ENCODE measurements at places on chromosomes 5 and 9.

DNA sequence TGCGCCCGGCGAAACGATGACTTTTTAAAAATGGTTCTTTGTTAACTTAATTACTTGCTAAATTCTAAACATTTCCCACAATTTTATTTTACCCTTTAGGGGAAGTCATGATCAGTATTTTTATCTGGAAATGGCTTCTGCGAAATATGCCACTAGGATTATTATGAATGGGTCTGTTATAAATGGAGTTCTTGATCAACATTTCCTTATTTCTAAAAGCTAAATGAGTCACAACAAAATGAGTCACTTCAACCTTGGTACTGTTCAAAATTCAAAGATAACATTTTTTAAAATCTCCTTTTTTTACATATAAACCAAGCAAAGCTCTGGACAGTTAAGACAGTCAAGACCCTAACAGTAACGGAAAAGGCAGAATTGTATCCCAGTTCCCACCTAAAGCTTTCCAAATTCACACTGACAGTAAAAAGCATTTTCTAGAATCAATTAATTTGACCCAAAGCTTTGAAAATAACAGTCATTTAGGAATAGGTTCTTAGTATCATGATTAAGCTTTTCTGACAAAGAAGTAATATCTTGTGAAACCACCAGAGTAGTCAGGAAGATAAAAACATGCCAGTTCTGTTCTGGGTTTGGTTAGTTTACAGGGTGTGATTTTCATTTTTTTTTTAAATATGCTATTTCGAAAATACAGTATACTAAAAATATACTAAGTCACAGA lies 81.7 kb downstream of the LHFPL2 start:
- DNase-seq, result no peak

GRCh38 chr5:116778032-116778431 lies 203.4 kb upstream of the SEMA6A start:
- DNase-seq, result no peak

- no peak for DNase-seq
These were observed 3.0 kb upstream of the PDLIM4 start for GRCh38 chr5:132254321-132254977.

DNA sequence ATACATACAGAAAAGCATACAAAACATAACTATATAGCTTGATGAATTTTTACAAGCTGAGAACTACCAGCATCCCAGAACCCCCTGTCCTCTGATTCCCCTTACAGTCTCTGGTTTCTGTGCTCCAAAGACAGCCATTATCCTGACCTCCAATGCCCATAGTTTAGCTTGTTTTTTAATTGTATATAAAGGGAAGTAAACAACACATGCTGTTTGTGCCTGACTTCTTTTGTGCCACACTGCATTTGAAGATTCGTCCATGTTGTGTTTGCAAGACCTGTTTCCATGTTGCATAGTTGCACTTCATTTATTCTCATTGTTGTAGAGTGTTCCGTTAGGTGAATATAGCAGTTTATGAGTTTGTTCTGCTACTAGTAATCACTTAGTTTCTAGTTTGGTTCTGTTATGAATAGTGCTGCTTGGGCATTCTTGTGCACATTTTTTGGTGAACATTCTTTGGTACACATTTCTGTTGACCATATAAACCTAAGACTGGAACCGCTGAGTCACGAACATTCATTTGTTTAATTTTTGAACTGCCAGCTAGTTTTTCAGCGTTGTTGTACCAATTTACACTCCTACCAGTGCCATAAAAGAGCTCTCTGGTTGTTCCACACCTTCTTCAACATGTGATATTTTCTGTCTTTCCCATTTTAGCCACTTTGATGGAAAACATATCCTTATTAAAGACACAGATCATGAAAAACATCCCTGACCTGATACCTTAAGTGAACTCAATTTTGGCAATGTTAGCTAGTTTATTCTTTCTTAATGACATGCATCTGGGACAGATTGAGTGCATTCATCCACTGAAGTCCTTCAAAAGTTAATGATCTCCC lies 78.1 kb upstream of the ANXA1 start:
- DNase-seq, result no peak

GRCh38 chr9:13181652-13182051 lies 97.8 kb downstream of the MPDZ start:
- DNase-seq, result peak; percentile 8

GRCh38 chr5:55771175-55771655 lies 33.4 kb downstream of the DDX4 start:
- DNase-seq, result no peak

- no peak for DNase-seq
These were observed 13.8 kb downstream of the TMEM8B start for GRCh38 chr9:35842795-35843194.
